ENCODE measurements at places on chromosomes 4 and X. TPM values are rescaled to one million over a fixed set of nuclear protein-coding genes. Genes with fewer than 3 reads are reported as not detected.
A peak's percentile ranks its signal among the peaks of the same experiment; 100 is the strongest.

Gene TMEM156
- total RNA-seq, result 9.1 TPM

Gene PAGE1
- total RNA-seq, result not detected

Gene FOXO4
- total RNA-seq, result 4.7 TPM

Gene PRKG2
- total RNA-seq, result 0.51 TPM

Gene RRH
- not detected for total RNA-seq

Gene MEPE
- total RNA-seq, result not detected

Gene SYTL5
- 0.17 TPM for total RNA-seq

Gene EGFL6
- total RNA-seq, result not detected

Gene SMIM10
- total RNA-seq, result 5.5 TPM

Gene IQCM
- not detected for total RNA-seq

Gene ARSJ
- total RNA-seq, result 31.9 TPM

Gene TCP11X1
- total RNA-seq, result not detected

Gene NUDT6
- 5.7 TPM for total RNA-seq

- DNase-seq, result no peak
Measured at GRCh38 chr4:102598762-102599374, 97.7 kb downstream of the NFKB1 start.

DNA sequence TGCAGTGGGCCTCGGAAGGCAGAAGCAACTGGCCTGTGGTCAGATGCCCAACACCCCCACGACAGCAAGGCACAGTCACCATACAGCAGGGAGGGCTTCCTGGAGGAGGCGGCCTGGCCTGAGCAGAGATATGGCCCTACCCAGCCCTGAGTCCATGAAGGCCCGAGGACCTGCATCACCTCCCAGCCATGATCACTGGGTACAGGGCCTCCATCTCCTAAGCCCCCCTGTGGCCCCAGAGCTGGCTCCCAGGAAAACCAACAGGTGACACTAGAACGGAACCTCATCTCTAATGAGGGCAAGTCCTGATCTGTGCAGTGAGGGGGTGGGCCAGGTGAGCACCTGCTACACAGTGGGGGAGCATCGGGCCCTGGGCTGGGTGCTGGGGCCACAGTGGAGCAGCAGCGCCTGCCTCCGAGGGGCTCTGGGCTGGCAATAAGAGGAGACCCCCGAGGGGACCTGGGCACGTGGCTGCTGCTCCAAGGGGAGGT is 26.2 kb upstream of the MXD4 start:
- DNase-seq, result no peak

DNA sequence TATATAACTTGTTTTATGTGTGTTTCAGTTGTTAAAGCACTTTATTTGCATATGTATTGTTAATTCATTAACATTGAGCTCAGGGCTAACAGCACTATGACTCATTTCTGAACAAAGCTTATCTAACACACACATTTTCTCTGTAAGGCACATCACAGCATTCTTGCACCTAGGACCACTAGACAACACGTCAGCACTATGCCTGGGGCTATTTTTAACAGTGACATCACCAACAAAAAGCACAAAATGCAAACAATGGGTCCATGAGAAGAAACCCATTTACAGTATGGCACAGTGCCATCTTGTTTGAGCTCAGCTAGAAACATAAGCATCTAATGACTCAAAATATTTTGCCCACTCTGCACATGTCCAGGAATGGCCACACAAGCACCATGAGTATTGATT is 124.4 kb downstream of the RELL1 start:
- no peak for DNase-seq

- DNase-seq, result peak; percentile 1
Measured at GRCh38 chrX:30935985-30936384, 46.9 kb upstream of the TAB3 start.

DNA sequence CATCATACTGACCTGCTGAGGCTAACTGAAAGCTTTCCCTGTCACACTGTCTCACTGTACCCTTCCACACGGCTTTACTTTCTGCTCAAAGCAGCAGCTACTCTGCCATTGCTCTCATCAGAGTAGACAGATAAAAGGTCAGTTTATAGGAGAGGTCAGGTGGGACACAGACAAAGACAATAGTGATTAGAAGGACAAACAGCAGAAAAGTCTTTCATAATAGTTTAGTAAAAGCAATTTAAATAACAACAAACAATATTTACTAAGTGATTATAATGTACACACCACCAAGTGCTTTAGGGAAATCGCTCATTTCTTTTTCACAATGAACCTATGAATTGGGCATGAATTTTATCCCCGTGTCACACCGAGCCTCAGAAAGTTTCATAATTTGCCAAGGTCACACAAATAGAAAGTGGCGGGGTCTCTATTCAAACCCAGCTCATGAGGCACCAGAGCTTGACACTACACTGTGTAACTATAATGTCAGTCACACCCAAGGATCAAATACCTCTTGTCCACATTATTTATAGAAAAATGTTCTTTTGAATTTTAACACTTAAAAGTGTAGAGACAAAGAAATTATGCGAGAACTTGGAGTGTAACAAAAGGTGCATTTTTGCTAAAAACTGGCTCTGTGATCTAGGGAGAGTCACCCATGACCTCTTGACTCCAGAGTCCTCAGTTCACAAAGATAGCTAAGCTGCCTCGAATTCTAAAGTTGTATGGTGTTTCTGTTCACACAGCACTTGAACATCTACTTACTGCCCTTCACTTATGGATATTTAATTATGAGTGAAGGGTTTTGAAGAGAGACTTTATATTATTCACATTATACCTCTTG is 24.5 kb upstream of the SORBS2 start:
- DNase-seq, result no peak

GRCh38 chrX:145393702-145394235 is 146.5 kb downstream of the SPANXN1 start:
- DNase-seq, result no peak

- DNase-seq, result no peak
Measured at GRCh38 chr4:146232131-146232722, 17.9 kb downstream of the REELD1 start.

DNA sequence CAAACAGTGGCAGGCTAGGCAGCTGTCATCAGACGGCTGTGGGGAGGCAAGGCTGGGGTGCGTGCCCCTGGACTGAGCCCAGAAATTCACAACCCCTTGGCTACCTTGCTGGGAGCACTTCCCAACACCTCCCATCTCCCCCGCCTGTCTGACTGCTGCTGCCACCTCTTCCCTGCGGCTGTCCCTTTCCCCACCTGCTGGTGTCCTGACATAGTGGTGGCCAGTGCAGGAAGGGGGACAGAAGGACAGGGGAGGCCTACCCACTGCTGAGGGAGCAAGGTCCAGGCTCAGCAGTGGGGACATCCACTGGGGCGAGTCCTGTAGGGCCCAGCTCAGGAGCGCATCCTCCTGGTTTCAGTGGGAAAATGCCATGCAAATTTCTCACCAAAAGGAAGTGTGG is 3.4 kb downstream of the ABCD1 start:
- no peak for DNase-seq

- DNase-seq, result no peak
Measured at GRCh38 chr4:184824776-184825084, 1.0 kb downstream of the ACSL1 start.

- DNase-seq, result no peak
Measured at GRCh38 chr4:158428242-158428641, 93.4 kb upstream of the RXFP1 start.

GRCh38 chrX:37815366-37815765 is 32.0 kb downstream of the DYNLT3 start:
- no peak for DNase-seq

- no peak for DNase-seq
Measured at GRCh38 chrX:109384699-109385098, 97.2 kb downstream of the GUCY2F start.

DNA sequence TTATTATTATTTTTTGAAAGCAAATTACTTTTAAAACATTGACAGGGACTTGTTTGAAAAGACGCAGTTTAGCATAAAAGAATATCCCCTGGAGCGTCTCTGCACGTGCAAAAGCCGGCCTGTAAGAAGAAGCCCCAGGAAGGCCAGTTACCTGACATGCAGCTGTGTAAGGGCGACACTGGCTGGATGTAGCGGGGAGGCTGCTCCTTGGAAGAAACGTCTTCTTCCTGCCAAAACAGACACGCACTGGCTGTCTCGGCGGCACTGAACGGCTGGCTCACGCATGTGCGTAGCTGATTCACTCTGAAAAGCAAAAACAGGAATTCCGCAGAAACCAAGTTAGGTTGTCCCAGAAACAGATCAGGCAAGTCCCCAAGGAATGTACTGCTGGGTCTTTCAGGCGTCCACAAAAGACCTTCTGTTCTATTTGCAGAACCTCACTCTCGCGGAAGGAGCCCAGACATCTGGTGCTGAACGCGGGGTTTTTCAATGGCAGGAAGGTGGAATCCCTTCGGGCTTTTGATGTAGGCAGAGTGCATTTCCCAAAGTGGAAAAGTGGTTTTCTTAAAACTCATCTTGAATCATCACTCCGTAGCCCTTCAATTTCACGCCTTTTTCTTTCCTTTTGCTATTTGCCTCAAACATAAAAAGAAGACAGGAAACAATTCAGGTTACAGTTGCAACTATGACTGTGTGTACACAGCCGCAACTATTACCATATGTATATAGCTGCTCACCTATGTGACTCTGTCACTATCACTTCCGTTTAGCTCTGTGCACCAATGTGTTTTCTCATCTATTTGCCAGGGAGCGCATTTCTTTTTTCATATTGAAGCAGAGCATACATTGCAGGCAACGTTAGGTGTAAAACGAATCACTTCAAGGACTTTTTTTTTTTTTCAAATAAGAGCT is 38.1 kb upstream of the ARSH start:
- DNase-seq, result no peak

- no peak for DNase-seq
Measured at GRCh38 chr4:30714408-30715031, 5.6 kb upstream of the PCDH7 start.

DNA sequence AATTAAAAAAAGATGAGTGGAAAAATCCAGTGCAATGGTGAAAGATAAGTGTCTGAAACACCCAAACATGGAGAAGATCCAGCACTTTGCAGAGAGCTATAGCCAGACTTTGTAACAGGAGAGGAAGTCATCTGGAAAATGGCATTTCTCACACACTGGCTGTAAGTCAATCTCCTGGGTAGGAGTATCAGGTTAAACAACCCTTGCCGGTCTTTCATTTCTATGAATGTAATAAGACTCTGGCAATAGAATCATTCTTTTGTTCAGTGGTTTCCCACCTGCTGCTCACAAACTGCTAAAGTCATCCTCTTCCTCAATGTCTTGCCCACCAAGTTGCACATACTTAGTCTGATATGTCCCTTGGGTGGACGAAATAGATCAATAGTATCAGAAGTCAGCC is 94.0 kb upstream of the ATP8A1 start:
- no peak for DNase-seq

GRCh38 chr4:182770259-182770995 is 146.8 kb downstream of the DCTD start:
- no peak for DNase-seq

DNA sequence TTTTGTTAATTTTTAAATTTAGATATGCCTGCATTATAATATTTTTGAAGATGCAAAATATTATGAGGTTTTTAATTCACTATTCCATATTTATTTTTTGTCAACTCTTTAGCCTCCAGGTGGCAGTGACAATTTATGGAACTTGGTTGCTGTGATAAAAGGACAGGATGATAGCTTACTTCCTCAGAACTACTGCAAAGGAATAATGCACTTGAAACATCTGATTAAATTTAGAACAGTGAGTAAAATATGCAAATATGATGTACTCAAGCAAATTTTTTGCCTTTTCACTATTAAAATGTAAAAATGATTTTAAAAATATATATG is 45.1 kb downstream of the SPATA4 start:
- peak; percentile 9 for DNase-seq

DNA sequence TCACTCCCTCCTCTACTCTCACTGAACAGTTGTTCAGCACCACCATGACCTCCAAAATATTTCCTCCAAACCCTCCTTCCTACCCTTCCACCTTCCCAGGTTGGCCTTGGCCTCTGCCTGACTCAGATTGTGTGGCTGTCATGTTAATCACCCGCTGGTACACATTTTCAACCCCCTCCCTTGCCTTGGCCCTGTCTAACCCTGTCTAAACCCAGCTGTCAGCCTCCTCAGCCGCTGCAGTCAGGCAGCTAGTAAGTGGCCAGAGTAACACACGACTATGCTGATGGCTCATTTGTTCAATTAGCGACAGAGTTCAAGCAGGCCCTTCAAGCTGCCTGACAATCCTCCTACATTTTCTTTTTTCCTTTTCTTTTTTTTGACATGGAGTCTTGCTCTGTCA is 18.0 kb downstream of the ING2 start:
- no peak for DNase-seq

DNA sequence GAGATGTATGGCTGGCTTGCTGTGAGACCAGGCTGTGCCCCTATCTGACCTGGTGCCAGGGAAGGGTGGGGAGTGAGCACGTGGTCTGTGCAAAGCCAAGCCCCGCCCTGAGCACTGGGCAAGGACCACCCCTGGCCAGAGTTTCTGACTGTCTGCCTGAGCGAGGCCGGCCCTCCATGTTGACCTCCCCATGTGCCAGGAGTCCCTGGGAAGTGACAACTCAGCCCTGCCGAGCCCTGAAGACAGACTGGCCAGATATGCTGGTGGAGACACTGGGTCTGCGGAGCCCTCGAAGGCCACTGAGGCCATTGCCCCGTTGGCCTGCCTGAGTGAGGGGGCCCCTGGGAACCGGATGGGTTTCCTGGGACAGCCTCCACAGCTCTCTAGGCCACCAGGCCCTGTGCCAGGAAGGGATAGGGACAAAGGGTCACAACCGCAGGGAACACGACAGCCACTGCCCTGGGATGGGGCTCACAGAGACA is 7.1 kb upstream of the BGN start:
- DNase-seq, result no peak

GRCh38 chrX:38847206-38847902 is 46.1 kb downstream of the MID1IP1 start:
- DNase-seq, result no peak

DNA sequence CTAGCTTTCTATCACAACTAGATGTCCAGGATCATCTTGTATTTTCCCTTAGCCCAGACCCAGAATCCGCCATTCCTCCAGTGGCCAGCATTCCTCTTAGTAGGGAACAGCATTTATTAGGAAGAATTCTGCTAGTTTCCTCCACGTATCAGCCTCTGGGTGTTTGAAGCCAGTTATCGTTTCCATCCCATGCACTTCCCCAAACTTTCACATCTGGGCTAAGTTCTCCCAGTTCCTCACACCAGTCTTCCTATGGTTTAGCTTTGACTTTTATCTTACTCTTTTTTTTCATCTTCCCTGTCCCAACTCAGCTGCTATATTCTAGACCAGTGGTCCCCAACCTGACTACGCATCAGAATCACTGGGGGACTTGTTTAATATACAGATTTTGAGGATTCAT is 53.5 kb upstream of the PRSS48 start:
- no peak for DNase-seq

DNA sequence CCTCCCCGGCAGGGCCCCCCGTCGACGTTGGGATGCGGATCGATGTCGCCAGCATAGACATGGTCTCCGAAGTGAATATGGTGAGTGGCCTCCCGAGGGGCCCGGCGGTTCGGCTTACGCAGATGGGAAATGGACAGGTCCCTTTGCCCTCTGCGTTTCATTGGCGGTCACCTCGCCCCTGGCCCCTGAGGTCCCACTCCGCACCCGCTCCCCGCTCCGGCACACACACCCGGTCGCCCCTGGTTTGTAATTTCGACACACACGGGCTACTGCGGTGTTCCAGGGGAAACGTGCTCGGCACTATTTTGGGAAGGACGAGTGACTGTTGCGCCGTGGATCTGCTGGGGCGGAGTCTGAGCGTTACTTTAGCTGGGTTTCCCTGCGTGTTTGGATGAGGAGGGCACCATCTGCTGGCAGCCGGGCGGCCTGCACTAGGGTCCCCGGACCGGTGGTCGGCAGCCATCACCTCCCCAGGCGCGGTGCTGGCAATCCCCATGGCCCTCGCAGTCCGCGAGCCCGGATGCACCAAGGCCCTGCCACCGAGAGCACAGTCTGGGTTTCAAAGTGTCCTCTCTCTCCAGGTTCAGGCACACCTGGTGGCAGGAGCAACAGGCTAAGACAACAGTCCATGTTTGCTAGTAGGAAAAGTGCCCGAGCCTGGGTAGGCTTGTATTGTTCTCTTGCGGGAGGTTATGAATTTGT is 1.2 kb downstream of the GABRB1 start:
- DNase-seq, result no peak

Data from epithelial cell of proximal tubule (primary cell).